Activated naive CD4-positive, alpha-beta T cell treated with anti-CD3 and anti-CD28 coated beads, Interleukin-2, amount 50 U/mL, for 72 hours (primary cell): ENCODE measurements at places on chromosomes 7 and 10. TPM values are rescaled to one million over a fixed set of nuclear protein-coding genes. Genes with fewer than 3 reads are reported as not detected.

- DNase-seq, result no peak
These were observed 114.7 kb downstream of the MYO3A start for GRCh38 chr10:26048756-26049155.

- no peak for DNase-seq
These were observed 237.5 kb downstream of the DNAJB6 start for GRCh38 chr7:157574120-157574825.

DNA sequence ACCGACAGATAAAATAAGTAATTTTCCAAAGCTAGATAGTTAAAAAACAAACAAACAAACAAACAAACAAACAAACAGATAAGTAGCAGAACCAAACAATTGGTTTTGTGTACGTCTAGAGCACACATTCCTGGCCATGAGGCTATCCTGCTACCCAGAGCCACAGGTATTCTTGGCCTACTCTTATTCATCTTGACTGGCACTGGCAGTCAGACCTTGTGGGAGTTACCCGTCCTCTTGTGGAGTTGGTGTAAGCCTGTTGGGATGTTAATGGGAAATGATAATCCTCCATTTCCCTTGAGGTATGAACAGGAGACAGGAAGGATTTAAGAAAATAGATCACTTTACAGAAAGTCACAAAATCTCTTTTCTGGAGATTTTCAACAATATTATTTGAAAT lies 142.4 kb upstream of the MEOX2 start:
- DNase-seq, result no peak

DNA sequence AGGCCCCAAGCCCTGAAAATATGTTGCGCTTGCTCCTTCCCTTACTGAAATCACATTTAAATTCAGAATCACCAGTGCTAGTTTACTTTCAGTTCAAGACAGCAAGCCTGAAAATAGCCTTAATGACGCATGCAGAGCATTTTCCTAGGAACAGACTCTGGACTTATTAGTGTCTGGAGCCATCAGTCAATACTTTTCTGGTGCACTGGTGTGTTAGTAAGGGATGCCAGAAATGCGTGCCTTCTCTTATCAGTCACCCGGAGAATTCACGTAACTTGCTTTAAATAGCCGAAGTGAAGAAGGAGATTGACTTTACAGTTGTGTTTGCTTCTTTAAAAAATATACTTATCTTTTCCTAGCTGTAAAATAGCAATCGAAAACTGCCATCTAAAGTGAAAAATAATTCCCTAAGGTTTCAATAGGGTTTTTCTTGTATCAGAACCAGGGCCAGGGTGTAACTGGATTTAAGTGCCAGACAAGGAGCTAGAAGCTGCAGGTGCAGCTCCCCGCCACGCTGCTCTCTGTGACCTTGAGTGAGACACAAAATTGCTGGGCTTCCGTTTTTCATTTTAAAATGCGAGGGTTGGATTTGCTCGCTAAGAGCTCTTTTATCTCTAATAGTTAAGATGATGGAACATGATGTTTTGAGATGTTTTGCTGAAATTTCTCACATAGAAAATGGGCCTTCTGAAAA lies 177.8 kb downstream of the NSUN6 start:
- DNase-seq, result no peak

- no peak for DNase-seq
These were observed 38.1 kb downstream of the ADAP1 start for GRCh38 chr7:916291-916941.

GRCh38 chr7:155342313-155342712 lies 44.6 kb downstream of the INSIG1 start:
- no peak for DNase-seq

DNA sequence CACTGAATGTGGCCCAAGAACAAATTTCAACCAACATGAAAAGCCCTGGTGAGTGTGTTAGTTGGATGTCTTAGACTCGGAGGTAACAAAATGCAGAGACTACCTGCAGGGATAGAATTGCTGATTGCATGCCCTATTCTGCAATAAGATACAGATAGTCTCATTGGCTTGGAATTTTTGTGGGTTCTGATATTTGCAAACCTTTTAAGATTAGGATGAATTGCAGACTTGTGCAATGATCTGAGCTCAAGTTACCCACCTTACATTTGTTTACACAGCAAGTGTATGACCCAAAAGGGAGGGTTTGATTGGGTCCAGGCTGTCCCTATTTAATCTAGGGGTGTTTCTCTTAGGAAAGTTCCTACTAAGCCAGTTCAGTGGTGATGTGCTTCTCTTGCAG lies 45.4 kb downstream of the GPR37 start:
- no peak for DNase-seq

- no peak for DNase-seq
These were observed 89.3 kb downstream of the SEC23IP start for GRCh38 chr10:119981826-119982225.

DNA sequence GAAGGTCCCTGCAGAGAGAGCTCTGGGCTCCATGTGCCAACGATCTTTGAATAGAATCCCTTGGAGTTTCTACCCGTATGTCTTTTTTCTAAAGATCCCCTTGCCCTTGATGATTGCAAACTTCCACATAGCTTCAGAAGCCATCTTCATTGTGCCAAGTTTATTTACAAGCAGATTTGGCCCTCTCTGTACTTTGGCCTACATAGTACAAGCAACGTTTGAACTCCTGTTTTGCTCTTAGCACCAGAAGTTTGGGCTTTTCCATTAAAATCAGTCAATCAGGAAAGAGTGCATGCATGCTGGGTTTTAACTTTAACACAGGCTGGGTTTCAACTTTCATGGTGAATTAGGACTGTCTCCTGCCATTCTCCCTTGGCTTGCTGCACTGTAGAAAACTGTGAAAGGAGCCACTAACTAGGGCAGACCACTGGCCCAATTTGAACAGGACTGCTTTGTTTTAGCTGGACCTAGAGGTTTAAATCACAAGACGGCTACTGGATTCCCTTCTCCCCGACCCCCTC lies 557.6 kb upstream of the GALNT17 start:
- DNase-seq, result no peak

- no peak for DNase-seq
These were observed 40.2 kb downstream of the PDSS1 start for GRCh38 chr10:26737730-26738129.

- DNase-seq, result no peak
These were observed 347.6 kb downstream of the MDFIC start for GRCh38 chr7:115269486-115269885.

- DNase-seq, result no peak
These were observed 111.9 kb downstream of the GRID1 start for GRCh38 chr10:86254526-86255174.

DNA sequence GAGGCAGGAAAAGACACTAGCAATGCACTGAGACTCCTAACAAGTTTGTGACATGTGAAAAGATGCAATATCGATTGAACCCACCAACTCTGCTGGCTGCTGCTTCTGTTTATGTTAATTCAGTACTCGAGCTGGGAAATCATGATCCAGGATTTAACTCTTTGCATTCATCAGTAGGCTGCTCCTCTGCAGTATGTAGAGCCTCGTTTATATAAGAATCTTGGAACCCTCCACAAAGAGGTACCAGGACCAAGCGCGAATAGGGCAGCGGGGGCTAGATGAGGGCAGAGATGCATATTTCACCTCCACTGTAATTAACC lies 7.8 kb downstream of the PRKAG2 start:
- no peak for DNase-seq

DNA sequence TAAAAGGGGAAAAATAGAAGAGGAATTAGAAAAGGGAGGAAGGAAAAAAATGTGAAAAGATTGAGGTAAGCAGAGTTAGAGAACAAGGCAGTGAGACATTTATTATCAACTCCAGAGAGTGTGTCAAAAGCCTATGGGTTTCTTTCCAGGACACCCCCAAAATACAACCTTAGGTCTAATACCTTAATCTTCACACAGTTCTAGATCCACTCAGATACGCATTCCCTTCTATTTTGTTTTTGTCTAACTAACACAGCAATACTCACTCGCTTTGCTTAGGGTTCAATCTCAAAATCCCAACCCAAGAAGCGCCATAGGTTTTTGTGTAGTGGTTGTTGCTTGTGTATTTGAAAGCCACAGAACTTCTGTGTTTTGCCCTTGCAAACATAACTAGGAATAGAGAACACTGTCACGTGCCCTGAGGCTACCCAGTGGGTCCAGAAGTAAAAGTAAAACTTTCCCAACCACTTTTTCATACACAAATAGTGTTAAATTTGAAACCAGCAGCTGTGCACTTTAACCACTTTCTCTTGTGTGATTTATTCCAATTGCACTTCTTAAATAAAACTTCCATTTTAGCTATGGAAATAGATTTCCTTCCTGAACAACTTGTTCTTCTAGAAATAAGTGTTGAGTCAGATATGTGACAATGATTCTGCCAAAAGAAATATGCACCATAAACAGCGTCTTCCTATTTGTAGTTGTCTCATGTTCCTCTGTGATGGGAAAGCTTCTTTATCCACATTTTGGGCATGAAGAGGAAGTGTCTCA lies 414.7 kb upstream of the GHITM start:
- no peak for DNase-seq

DNA sequence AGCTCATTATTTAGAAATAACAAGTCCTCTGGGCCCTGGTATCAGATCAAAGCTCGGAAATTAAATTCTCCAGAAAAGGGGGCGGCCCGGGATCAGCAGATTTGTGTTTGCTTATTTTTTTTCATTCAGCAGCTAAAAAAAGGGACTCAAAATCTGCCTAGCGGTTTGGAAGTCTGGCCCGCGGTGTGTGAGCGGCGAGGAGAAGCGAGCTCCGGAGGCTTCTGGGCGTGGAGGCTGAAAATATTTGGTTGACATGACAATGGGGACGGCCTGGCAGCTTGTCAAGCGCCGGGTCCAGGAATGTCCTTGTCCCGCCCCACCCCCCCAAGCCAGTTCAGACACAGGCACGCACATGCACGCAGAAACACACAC lies 43.4 kb downstream of the FOXL3 start:
- no peak for DNase-seq

DNA sequence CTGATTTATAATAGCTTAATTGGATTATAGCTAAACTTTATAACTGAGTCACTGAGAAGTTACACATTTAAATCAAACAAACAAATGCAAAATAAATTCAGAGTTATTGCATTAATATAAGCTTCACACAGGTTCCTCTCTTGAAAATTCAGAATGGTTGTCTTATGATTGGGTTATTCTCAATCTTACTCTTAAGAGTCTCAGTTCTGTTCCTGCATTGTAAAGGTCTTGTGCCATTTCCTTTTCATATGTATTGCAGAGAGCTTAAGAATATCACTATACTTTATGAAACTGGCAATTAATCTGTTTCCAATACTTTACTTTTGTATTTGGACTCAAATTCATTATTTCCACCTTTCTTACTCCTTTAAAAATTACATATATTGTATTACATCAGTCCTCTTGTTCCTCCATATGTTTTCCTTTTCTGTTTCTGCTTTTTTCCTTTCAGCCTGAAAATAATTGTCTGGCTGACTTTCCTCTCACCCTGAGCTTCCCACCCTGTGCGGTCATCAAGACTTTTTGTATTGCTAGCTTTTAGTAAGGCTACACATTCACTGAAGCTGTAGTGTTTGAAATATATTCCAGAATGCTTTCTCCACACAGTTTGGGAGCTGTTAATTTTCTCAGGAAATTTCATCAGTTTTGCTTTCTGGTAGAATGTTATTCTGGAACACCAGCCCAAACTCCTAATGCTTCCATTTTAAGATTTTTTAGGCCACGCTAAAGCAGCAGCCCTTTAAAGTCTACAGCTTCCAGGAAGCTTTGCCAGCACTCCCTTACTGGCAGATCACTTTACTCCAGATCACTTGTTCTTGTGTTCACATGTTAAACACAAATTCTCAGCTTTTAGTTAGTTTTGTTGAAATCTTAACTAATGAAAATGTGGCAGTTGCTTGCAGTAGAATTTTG lies 139.4 kb downstream of the KCND2 start:
- DNase-seq, result no peak

- DNase-seq, result peak; percentile 42
These were observed 24.7 kb downstream of the AOC1 start for GRCh38 chr7:150876817-150877526.

GRCh38 chr10:71069909-71070666 lies 142.3 kb upstream of the UNC5B start:
- DNase-seq, result no peak

GRCh38 chr7:8176370-8177081 lies 85.4 kb downstream of the ICA1 start:
- peak; percentile 40 for DNase-seq

DNA sequence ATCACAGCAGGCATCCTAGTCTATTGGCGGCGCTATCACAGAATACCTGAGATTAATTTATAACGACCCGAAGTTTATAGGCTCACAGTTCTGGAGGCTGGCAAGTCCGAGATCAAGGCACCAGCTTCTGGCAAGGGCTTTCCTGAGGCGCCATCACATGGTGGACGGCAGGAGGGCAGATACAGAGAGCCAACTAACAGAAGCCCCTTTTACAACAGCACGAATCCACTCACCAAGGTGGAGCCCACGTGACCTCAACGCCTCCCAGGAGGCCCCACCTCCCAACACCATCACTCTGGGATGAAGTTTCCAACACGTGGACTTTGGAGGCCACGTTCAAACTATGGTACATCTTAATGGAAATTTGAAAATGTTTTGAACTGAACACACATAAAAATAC lies 255.3 kb downstream of the ELFN1 start:
- no peak for DNase-seq

DNA sequence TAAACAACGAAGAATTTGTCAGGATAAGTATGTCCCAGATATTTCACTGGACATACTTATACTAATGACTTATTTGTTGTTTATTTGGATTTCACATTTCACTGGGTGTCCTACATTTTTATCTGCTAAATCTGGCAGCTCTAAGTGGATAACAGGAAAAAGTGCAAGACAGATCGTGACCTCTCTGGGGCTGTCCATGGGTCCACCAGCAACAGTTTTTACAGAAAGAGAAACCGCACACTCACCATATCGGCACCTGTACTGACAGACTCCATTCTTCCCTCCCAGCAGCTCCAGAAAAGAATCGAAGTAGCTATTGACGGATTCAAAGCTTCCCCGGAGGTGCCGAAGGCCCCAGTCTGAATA lies 393 bp downstream of the PLA2G12B start:
- DNase-seq, result no peak

GRCh38 chr7:157388301-157388700 lies 51.5 kb downstream of the DNAJB6 start:
- DNase-seq, result no peak

DNA sequence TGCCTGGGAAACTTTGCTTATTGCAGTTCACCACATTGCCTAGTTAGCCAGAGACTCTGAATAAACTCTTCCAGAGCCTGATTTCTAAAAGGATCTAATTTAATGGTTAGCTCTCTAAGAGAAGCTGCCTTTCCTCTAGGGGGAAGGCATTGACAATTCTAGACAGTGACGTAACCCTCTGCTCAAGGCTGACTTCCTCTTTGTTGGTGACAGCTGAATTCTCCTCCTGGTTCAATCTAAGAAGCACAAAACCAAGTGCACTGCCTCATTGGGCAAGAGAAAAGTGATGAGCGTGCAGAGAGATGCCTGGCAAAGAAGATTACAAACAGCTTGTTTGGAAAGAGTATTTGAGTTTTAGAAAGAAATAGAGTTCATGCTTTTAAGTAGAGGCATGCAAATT lies 102.7 kb downstream of the MACC1 start:
- DNase-seq, result no peak

GRCh38 chr7:91165006-91165845 lies 99.0 kb upstream of the FZD1 start:
- DNase-seq, result no peak

The MSMB gene
- not detected for total RNA-seq

The ICA1 gene
- total RNA-seq, result 3.6 TPM

The SH2D4B gene
- not detected for total RNA-seq

The CTNNA3 gene
- total RNA-seq, result 0.30 TPM

The EBLN1 gene
- not detected for total RNA-seq

The RBM17 gene
- total RNA-seq, result 227 TPM

The CCDC3 gene
- 0.19 TPM for total RNA-seq

The MYL10 gene
- not detected for total RNA-seq

The ANKRD16 gene
- total RNA-seq, result 3.3 TPM

The GNGT1 gene
- total RNA-seq, result not detected

The GPR15LG gene
- total RNA-seq, result not detected

The EN2 gene
- not detected for total RNA-seq

The TPST1 gene
- 4.4 TPM for total RNA-seq
